ENCODE measurements at places on chromosomes 5 and 9.
A peak's percentile ranks its signal among the peaks of the same experiment; 100 is the strongest.

GRCh38 chr5:135571902-135572301 is 6.9 kb downstream of the CXCL14 start:
- no peak for DNase-seq

- DNase-seq: no peak
Observed at GRCh38 chr5:38885208-38885607, 39.4 kb downstream of the OSMR start.

- no peak for DNase-seq
Observed at GRCh38 chr5:120789918-120790317, 325.8 kb downstream of the PRR16 start.

DNA sequence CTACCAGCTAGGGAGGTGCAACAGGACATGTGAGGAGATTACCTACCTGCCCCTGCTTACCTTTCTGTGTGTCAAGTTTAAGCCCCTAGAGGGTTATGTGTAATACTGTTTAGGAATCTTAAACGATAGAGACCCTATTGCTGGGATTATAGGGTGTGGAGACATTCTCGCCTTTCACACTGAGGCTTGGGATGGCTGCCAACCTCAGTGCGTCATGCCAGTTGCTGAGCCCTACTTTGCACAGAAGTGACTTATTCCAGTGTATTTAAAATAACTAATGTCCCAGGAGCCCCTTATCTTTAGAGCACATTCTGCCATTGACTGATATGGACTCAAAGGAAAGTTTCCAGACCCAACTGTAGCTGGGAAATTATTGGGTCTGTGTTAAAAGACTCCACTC is 76.6 kb upstream of the XPA start:
- no peak for DNase-seq

- DNase-seq: no peak
Observed at GRCh38 chr5:172351240-172351778, 67.7 kb upstream of the UBTD2 start.

- peak; percentile 47 for DNase-seq
Observed at GRCh38 chr5:39714036-39714698, 289.4 kb upstream of the DAB2 start.

DNA sequence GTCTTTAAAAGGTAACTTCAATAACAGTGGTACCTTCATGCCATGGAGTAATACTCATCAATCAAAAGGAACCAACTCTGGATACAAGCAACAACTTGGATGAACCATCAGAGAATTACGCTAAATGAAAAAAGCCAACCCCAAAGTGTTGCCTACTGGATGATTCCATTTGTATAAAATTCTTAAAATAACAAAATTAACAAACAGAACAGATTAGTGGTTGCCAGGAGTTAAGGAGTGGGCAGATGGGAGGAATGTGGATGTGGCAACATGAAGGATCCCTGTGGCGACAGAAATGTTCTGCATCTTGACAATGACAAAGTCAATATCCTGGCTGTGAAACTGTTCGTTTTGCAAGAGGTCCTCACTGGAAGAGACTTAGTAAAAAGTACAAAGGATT is 50.5 kb downstream of the SPTLC1 start:
- no peak for DNase-seq

DNA sequence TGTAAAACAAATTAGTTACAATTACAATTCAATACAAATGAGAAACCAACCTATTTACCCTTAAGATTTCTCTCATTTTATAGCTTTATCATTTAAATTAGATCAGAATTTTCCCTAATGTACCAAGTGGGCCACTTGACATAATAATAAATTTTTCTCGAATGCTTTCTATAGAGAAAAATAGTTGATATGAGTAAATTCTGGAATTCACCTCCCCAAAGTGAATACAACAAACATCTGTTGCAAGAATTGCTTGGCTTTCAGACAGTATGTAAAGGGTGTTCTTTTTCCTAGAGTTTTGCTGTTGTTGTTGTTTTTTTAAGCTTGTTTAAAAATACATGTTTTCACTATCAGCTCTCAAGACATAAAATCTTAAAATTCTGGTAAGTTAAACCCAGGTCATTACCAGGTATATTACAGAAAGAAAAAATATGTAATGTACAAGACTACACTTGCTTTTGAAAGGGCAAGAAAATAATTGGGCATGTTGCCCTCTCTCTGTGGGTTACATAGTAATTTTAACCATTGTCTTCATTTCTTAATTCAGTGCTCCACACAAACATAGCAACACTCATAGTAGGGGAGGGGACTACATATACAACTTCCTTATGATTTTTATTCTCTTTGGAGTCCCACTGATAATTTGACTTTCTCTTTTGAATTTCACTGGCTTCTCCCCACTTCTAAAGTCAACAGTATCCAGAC is 200.6 kb downstream of the ARL15 start:
- DNase-seq: no peak

DNA sequence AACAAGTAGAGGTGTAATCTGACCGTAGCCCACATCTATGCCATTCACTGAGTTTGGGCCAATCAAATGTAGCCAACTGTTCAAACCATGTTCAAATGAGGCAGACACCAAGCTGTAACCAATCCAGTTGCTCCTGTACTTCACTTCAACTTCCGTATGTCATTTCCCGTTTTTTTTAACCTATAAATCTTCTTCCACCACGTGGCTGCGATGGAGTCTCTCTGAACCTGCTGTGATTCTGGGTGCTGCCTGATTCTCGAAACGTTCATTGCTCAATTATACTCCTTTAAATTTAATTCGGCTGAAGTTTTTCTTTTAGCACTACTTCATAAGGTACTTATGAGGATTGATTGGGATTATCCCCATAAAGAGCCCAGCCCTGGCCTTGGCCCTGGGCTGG is 179.7 kb downstream of the PIK3R1 start:
- DNase-seq: no peak

GRCh38 chr9:126756876-126757415 is 47.9 kb upstream of the ZBTB43 start:
- DNase-seq: no peak

- DNase-seq: no peak
Observed at GRCh38 chr9:122059955-122060324, 33.2 kb downstream of the TTLL11 start.

GRCh38 chr5:1746371-1747078 is 53.1 kb downstream of the MRPL36 start:
- no peak for DNase-seq

DNA sequence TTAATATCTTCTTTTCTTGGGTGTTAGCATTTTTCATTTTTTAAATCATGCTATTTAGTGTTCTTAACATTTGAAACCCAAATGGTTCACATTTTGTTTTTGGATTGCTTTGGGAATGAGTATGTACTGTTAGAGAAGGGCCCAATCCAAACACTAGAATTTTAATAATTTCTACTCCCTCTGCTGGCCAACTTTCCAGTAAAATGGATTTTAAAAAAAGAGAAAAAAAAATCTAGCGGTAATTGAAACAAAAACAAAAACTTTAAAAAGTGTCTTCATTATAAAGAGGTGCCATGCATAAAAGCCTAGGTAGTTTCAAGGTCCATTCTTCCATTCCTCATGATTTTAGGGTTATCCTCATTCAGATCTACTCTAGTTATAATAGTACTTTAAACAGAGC is 32.1 kb upstream of the RICTOR start:
- no peak for DNase-seq

- no peak for DNase-seq
Observed at GRCh38 chr9:91900055-91900796, 49.8 kb downstream of the ROR2 start.

DNA sequence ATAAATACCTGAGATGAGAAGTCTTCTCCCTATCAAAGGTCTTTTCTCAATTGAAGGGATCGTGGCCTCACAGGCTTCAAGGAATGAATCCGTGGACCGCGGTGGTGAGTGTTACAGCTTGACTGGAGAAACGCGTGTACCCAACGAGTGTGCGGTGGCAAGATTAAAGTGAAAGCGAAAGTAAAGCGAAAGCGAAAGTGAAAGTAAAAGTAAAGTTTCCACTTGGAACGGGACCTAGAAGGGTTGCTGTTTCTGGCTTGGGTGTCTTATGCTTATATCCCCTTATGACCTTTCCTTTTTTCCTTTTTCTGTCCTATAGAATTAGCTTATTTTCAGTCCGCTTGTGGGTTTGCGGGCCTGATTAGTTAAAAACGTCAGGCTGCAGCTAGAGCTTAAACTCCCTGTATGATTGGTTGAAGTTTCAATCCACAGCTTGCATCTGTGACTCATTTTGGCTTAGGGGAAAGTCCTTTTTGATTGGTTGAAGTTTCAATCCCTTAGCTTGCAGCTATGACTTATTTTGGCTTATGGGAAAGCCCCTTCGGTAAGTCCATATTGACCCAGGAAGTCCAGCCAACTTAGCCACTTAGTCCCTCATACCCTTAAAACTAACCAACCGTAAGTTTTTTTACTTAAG is 924.3 kb upstream of the CDH10 start:
- no peak for DNase-seq

GRCh38 chr5:95543017-95543705 is 11.6 kb downstream of the SKIC3 start:
- DNase-seq: no peak

DNA sequence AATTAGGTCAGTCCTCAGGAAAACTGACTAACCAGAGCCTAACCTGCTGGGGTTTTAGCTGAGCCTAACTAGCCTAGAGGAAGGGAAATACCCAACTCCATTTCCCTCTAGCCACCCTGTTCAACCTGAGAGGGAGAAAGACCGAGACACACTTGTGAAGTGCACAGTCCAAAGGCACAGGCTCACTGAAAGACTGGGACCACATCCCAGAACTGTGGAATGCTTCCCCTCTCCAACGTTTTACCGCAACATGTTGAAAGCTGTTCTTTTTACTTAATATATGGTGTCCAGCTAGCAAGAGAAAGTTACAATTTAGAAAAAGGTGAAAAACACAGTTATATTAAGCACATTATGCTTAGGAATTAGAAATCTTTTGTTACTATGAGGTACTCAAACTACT is 76.8 kb upstream of the SIMC1 start:
- no peak for DNase-seq

DNA sequence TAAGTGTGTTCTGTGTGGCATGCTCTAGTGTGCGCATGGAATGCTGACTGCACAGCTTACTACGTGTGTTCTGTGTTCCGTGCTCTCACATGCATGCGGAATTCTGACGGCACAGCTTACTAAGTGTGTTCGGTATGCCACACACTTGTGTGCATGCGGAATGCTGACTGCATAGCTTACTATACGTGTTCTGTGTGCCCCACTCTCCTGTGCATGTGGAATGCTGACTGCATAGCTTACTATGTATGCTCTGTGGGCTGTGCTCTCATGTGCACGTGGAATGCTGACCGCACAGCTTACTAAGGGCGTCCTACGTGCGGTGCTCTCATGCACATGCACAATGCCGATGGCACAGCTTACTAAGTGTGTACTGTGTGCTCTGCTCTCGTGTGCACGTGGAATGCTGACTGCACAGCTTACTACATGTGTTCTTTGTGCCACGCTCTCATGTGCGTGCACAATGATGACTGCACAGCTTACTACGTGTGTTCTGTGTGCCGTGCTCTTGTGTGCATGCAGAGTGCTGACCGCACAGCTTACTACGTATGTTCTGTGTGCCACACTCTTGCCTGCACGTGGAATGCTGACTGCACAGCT is 548.9 kb downstream of the IRX1 start:
- no peak for DNase-seq

GRCh38 chr5:13910201-13910600 is 34.3 kb downstream of the DNAH5 start:
- DNase-seq: no peak

DNA sequence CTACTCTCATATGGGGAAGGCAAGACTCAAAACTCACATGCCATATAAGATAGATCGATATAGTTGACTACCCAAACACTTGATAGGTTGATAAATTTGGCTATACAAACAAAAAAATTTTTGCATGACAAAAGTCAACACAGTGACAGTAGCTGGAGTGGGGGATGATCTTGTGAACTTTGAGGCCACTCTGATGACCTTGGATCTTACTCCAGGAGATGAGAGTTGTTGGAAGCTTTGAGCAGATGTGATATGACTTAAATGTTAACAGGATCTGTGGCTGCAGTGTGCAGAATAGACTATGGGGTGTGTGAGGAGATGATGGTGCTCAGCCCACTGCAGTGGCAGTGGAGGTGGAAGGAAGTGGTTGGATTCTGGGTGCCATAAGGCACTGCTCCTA is 101.4 kb downstream of the ZFAND5 start:
- DNase-seq: no peak

DNA sequence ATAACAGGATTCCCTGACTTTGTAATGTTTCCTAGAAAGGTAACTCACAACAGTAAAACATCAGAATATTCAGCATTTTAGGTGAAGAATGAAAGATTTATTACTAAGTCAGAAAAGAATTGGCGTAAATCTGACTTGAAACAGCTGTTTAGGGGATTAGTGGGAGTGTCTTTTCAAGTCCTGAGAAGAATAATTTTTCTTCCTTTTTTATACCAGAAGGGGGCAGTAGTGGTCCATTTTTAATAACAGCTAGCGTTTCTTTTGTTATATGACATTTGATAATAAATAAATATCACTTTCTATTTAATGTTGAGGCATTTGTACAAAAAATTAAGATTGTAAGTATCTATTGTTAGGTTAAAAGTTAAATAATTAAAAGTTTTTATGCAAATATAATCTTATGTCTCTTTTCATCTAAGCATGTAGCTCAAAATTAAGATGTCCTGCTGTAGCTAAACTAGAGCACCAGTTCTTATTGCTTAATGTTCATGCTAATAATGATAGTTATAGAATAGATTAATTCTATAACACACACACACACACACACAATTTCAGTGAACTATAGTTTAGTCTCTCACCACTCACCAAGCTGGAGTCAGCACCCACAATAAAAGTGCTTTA is 258.7 kb upstream of the ARRDC3 start:
- peak; percentile 63 for DNase-seq
